Right ventricle myocardium superior (tissue), 1 donor: ENCODE measurements at places on chromosomes 12 and 14. TPM values are rescaled to one million over a fixed set of nuclear protein-coding genes. Genes with fewer than 3 reads are reported as not detected.

KRT2 gene
- total RNA-seq = not detected

GUCY2C gene
- not detected for total RNA-seq

CLEC1B gene
- not detected for total RNA-seq

MYF6 gene
- total RNA-seq = not detected

AQP2 gene
- total RNA-seq = not detected

TPPP2 gene
- total RNA-seq = 0.81 TPM

LMNTD1 gene
- total RNA-seq = not detected

COX8C gene
- total RNA-seq = 0.94 TPM

PLXNC1 gene
- 3.3 TPM for total RNA-seq

GPX2 gene
- total RNA-seq = not detected

AQP6 gene
- total RNA-seq = not detected
